GM06990 (cell line): ENCODE measurements at places on chromosomes 16 and 17.

- DNase-seq: no peak
These were observed 177.0 kb downstream of the IRF8 start for GRCh38 chr16:86075839-86076440.

DNA sequence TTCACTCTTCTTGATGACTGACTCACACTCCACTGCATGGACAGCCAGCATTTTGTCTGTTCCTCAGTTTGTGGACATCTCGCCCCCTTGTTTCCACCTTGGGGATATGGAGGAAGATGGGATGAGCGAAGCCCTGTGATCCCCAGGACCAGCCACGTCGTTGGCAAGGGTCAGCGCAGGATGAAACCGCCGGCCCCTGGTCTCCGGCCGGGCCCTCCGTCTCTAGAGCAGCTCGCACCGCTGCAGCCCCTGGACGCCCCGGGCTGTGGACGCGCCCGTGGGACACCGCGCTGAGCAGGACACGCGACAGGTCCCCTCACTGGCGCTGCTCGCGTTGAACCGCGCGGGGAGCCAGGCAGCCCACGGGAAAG lies 604 bp upstream of the ZC3H18 start:
- no peak for DNase-seq

- DNase-seq: peak; percentile 85
These were observed at the start of gene STAT5A for GRCh38 chr17:42287977-42288802. TSS of gene STAT5A (plus strand) at chr17:42288498. CDS start at chr17:42289412, 914 bp downstream.

GRCh38 chr17:47999582-47999981 lies 28.7 kb downstream of the CDK5RAP3 start:
- DNase-seq: no peak

- no peak for DNase-seq
These were observed 94.6 kb downstream of the SPECC1 start for GRCh38 chr17:20103454-20104446.

DNA sequence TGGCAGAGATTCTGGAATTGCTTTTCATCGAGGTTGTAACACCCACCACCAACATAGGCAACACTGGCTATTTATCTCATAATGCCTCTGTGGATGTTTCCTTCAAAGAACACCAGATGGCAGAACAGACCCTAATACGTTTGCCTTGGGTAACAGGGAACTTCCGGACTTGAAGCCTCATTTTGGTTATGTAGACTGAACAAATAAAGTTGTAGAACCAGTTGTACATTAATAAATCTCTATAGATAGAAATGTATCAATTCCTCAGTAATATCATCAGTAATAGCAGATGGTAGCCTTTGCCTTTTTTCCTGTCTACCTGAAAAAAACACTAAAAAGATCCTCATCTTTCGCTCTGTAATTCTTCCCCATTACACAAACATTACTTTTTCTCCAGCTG lies 25.9 kb upstream of the APOH start:
- peak; percentile 16 for DNase-seq

DNA sequence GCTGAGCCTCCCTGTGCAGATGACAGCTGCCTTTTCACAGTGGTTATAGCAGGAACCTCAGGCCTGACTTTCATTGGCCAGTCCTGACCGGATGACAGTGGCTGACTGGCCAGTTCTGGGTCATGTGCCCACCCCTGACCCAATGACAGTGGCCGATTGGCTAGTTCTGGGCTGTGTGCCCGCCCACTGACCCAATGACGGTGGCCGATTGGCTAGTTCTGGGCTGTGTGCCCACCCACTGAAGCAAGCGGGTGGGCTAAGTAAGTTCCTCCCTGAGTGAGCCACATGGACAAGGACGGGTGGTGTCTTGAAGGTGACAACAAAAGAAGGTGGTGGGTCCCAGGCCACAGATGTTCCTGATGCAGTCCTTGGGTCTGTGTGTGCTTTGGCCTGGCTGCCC lies 9.5 kb downstream of the DEF8 start:
- no peak for DNase-seq

DNA sequence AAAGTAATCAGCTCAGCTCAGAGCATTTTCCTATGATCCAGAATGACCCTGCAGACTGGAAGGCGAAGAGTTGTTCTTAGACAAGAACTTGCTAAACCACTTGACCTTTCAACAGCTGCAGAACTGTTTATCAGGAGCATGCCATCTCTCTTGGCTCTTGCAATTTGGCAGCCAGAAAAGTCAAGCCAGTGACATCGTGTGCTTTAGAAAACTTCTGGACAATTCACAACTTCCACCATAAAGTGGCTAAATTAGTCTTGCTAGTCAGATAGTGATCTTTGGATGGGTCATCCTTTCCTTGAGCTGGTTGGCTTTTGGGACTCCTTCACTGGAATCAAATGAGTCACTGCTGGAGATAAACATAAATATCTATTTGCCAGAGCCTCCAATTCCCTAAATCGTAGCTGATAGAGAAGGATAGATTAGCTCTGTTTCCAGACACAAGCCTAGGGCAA lies 146.5 kb downstream of the MAP2K6 start:
- DNase-seq: no peak
